ENCODE measurements at places on chromosomes 4 and X.

- no peak for DNase-seq
Observed at GRCh38 chr4:53068755-53069330, 206.7 kb downstream of the RASL11B start.

GRCh38 chr4:87392183-87392582, 1.2 kb upstream of the HSD17B11 start:
- DNase-seq: no peak

GRCh38 chr4:114780205-114780604, 181.6 kb downstream of the UGT8 start:
- no peak for DNase-seq

GRCh38 chr4:2288051-2288541, 26.2 kb upstream of the MXD4 start:
- DNase-seq: no peak

DNA sequence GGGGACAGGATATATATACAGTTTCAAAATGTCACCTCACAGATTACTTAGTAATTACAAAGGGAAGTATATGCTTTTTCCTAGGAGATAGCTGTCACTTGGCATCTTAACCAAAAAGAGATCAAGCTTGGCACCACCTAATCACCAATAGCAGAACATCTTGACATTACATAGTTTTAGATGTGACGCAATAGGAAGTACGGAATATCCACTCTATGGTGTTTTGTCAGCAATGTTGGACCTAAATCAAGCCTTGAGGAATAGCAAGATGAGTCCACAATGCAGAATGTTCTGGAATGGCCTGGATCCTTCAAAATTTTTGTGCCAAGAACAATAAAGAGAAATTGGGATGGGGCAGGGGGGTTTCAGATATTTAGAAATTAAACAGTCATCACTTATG, 1488.2 kb downstream of the FSTL5 start:
- DNase-seq: no peak

GRCh38 chr4:86895692-86896488, 3.7 kb upstream of the C4orf36 start:
- peak; percentile 62 for DNase-seq

DNA sequence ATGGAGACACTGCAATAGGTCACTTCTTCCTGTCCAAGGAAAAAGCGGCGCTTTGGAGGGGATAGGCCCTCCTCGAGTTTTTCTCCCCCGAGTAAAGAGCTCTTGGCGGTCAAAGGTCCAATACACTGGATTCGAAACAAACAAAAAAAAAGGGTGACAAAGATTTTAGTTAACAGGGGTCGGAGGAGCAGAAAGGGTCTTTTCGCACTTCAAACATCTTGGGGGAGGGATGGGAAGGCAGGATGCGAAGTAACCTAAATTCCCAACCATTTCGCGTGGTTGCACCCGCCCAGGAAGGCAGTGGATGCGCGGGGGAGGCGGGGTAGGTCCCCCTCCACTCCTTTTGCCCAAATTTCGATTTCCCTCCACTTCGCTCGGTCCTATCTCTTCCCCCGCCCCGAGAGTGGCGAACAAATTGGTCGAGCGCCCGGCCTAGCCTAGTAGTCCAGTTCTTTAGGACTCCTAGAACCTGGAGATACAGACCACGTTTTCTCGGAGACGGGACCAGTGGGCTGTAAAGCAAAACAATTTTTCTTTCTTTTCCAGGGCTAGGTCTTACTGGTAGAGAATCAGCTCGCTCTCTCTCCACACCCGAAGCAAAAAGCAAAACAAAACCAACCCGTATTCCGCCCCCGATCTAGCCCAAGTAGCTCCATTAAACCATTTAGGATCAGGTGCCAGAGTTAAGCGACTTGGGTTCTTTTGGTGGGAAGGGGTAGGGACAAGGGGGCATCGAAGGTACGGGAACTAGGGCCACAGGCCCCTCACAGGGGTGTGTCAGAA, 2.0 kb upstream of the STAG2 start:
- DNase-seq: no peak

GRCh38 chr4:105343146-105343931, 130.5 kb downstream of the PPA2 start:
- DNase-seq: no peak

- no peak for DNase-seq
Observed at GRCh38 chrX:120306630-120307029, 4.6 kb downstream of the TMEM255A start.

DNA sequence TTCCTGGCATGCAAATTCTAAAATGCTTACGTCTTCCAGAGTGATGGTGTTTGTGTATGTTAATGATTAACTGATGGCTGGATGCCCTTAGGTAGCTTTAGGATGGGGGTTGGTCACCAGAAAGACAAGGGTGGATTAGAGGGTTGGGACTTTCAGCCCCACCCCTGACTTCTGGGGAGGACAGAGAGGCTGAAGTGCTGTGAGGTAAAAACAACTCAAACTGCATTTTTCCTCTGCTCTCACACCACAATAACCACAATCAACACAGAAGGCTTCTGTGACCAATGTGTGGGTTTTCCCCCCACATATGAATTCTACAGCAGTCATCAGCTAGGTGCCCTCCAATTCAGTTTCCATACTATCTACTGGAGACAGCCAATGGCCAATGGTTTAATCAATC, 18.7 kb upstream of the DDIT4L start:
- no peak for DNase-seq

DNA sequence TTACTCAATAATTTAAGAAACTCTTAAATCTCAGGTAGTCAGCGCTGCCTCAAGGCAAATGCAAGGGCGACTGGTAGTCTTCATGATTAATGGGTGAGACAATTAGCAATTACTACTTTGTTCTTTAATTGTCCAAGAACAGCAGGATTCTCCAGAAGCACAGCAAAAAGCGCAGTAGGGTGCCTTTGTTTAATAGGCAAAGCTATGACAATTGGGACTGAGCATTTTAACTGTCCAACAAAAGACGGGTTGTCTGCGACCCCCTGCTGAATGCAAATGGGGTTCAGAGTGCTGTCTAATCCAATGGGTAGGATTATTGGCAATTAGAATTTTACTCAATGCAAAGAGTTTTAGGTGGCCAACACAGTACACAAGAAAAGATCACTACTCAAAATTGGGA, 286.1 kb downstream of the CHIC1 start:
- DNase-seq: no peak

- peak; percentile 28 for DNase-seq
Observed at GRCh38 chrX:80765220-80765625, 44.5 kb downstream of the BRWD3 start.

- DNase-seq: no peak
Observed at GRCh38 chr4:8846046-8846720, 25.5 kb downstream of the HMX1 start.

GRCh38 chr4:128716338-128716737, 93.2 kb upstream of the JADE1 start:
- DNase-seq: no peak

DNA sequence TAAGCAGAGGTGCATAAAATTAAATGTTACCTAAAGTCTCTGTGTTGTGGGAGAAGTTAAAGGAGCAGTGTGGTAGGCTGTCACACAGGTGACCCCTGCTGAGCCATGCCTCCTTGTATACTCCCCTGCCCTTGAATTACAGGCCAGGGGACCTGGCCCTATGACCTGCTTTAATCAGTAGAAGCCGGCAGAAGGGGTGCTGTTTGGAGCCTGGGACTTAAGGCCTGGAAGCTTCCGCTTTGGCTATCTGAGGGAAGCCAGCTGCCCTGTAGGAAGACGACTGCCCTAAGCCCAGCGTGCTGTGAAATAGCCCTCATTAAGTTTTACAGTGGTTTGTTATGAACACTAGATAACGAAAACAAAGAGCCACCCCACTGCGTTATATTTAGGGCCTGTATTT, 34.1 kb downstream of the SPINK2 start:
- no peak for DNase-seq

DNA sequence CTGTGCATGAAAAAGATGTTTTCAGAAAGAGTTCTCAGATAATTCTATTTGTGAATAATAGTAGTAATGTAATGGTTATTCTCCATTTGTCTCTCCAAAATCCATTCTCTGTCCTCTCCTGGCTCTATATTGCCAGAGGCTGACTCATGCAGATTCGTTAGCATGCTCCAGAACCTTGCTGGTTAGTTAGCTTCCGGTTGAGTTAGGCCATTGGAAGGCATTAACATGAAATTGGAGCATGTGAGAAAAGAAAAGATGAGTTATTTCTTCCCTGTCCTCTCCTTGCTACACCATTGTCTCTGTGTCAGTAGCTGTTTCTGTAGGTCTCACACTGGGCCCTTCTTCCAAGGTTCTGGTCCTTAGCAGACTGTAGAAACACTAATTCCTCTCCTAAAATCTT, 23.5 kb upstream of the PRDM8 start:
- peak; percentile 70 for DNase-seq

GRCh38 chr4:125501090-125501489, 186.3 kb downstream of the FAT4 start:
- no peak for DNase-seq

DNA sequence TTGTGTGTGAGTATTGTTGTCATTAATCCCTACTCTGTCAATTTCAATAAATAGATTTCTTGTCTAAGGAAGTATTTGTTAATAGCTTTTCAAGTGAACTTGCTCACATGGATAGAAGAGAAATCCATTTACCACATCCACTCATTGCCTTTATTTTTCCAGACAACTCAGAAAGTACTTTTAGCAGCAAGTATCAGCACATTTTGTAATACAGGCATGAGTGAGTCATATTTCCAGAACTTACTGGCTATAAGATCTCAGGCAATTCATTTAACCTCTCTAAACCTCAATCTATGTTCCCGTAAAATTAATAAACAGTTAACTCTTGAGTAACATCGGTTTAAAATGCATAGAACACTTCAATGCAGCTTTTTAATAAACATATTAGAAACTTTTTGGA, 317.9 kb upstream of the PCDH7 start:
- no peak for DNase-seq

DNA sequence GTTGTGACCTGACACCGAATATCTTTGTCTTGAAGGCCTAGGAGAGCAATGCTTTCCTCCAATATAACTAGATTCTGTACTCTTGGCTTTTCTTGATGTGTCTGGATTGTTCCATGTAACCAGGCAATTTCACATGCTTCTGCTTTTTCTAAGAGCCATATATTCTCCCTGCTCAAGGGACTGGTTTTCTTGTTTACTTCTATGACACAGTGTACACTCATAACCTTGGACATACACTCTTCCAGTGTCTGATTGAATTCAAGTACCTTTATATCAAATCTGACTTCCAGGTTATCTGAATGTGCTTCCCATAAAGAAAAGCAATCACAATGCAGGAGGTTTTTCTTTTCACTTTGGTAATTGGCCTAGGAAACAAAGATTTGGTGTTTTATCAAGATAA, 17.4 kb upstream of the EIF4E start:
- no peak for DNase-seq

DNA sequence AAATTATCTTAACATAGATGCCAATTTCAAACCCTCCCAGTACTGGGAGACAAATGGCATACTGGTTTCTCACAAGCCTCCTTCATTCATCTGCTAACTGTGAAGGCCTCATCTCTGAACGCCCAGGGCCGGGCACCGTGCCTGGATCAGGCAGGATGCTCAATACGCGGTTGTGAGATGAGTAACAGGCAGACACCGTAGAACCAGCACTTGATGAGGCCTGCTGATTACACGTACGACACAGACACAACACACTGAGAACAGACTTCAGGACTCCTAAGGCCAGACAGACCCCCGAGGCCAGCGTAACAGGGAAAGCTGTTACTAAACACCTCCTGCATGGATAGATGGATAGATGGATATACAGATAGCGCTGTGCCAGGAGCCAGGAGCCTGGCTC, 154.6 kb downstream of the AFAP1 start:
- peak; percentile 28 for DNase-seq

DNA sequence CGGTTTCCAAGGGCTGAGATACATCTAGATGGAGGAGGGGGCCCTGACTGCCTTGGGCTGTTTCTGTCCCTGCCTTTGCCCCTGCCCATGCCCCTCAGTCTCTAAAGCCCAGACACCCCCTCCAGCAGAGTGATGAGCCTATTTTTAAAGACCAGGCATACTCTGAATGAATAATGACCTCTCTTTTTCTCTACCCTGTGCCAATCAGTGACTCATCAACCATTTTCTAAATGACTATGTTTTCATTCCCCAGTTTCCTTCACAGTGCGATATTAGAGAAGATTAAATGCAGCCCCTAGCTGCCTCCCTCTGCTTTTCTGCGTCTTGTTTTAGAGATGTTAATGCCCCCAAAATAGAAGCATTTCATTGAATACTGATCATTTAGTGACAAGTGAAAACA, 15.5 kb upstream of the NHS start:
- DNase-seq: no peak

DNA sequence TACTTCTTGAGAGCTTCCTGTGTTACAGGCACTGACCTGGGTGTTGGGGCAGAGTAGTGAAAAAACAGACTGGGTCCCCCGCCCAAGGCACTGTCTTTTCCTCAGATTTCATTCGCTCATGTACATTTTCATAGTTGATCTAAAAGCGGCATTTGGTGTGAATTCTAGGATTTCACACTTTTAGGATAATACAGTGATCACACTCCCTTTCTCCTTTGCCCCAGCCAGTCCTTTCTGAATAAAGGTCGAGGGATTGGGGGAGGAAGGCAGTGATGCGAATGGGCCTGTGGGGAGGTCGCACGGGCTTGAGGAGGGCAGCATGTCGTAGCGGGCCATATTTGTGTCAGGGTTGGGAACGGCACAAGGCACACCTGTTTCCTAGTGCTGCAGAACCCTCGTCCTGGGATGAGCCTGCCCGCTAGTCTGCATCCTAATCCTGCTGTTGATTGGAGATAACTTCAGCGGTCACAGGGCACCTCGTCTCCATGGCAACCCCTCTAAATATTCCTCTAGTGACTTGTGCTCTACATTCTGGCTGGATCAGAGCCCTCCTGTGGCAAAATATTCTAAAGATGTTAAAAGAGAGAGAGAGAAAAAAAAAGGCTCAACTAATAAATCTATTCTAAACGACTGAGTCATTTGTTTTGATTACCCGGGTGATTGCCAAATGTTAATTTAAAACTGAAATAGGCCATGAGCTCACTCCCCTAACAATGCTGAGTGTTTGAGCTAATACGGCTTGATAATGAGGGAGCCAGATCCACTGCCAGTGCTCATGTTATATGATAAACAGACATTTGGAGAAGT, 21.8 kb downstream of the FHL1 start:
- peak; percentile 89 for DNase-seq

- no peak for DNase-seq
Observed at GRCh38 chrX:139902559-139902958, 30.3 kb downstream of the ATP11C start.

DNA sequence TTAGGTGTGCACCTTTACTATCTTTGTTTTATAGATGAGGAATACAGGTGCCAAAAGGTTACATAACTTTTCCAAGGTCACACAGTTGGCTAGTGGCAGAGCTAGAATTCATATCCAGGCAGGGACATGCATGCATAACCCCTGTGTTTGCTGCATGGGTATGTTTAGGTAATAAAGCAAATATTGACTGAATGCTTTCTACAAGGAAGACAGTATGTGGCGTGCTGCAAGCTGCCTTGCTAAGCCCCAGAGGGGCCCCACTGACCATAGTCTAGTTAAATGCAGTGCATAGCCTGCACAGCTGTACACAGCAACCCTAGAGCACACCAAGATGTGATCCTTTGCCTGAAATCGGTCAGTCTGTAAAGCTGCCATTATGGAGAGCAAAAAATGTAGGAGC, 320.5 kb upstream of the IGFBP7 start:
- no peak for DNase-seq
